ENCODE measurements at places on chromosomes 4 and X.

DNA sequence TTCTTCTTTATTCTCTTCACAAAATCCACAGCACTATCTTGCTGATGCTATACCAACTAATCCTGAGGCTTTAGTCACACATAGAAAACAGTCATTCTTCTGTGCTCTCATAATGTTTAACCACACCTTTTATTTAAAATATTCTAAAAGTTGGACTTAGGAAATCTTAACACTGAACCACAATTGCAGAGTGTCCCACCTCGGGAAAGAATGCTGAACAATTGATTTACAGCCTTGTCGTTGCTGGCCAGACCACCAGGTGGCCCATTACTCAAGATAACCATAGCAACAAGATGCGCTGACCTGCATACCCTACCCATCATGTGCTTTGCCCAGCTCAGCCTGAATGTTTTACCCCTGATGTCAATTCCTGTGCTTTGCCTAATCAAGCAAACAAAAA is 100.8 kb downstream of the ARSJ start:
- no peak for DNase-seq

DNA sequence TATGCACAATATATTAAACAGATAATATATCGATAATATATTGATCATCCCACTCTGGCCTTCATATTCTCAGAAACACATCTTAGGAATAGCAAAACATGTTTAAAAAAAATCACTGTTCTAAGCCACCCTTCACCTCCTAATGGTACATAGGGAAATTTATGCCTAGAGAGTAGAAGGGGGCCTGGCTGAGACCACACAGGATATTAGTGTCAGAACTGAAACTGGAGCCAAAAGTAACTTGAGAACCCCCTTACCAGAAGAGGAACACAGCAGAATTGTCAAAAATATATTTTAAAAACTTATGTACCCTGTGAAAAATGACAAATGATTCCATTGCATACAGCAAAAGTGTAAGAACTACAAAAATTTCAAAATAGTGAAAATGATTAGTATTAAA is 173.1 kb downstream of the VSIG4 start:
- no peak for DNase-seq

DNA sequence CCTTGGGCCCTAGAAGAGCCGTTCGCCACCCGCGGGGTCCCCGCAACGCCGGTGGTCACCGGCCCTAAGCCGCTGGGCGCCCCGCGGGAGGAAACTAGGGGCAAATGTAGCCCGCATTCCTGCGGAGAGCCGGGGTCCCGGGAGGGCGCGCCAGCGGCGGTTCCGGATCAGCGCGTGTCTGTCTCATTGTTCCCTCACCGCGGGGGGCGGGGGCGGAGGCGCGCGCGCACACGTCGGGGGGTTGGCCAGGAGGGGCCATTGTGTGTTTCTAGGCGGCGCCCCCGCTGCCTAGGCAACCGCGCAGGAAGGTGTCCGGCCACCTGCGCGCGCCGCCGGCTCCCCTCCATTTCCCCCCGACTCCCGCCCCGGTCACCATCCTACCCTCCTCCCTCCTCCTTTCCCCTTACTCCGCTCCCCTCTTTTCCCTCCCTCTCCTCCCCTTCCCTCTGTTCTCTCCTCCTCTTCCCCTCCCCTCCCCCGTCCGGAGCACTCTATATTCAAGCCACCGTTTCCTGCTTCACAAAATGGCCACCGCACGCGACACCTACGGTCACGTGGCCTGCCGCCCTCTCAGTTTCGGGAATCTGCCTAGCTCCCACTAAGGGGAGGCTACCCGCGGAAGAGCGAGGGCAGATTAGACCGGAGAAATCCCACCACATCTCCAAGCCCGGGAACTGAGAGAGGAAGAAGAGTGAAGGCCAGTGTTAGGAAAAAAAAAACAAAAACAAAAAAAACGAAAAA is 789 bp upstream of the DDX3X start:
- DNase-seq: peak; percentile 92

GRCh38 chrX:1453395-1453783 is 680 bp upstream of the ASMTL start:
- peak; percentile 75 for DNase-seq

DNA sequence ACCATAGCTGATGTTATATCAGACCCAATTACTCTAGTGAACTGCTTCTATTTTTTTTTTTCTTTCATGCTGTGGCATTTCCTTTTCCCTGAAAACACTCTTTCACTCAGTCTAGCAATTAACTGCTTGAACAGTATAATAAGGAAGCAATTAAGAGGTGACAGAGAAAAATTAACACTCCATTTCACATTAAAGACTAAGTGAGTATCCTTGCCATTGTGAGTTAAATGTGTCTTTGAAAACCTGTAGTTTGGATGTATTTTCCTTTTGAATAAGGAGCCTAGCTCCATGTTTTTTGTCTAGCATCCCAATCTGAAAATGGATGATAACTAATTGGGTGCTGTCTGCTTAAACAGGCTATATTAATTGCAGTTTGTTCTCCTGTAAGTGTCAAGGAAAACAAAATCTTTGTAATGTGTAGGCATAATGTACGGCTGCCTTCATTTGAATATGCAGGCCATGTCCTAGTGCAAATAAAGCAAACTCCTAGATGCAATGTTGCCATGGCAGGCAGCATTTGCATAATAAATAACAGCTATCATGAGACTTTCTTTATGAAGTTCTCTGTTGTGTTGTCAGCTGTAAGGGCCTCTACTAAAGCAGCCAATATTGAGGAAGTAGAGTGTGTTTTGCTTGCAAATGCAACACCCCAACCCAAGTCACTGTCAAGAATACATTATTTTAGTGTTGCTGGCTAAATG is 416.7 kb downstream of the ZIC3 start:
- no peak for DNase-seq

GRCh38 chrX:112051576-112051975 is 31.0 kb downstream of the TRPC5 start:
- no peak for DNase-seq

DNA sequence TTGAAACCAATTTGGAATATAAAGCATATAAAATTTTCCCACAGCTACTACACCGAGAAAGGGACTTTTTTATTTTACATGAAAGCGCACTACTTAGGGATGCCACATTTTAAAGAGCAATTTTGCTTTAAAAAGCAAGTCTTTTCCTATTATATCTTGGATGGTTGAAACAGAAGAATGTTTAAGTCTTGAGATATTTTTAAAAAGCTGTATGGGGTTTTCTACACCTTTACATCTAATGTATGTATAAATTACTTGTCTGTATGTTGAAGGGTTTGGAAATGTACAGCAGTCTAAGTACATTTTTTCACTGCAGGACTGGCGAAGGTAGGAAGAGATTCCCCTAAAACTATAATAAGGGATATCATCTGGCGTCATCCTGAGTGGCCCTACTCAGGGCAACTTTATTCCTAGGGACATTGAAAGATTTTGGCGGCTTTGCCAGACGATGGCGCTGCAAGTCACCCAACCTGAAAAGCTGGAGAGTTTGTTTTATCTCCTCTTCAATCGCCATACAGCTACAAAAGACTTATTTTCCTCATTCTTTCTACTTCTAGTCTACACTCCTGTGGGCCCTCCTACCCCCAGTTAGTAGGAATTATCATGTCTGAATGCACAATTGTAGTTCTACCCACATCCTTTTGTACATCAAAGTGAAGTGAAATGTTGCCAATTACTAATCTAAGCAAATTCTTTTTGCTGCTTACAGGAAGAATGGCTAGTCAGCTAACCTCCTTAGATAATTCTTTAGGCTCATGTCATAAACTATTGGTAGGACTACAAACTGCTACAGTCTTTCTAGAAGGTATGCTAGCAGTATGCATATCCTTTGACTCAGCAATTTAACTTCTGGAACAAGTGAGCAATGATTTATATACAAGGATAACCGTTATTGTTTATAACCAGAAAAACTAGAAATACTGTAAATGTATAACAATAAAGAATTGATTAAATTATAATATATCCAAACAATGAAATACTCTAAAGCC is 782 bp upstream of the NEK1 start:
- DNase-seq: peak; percentile 59

GRCh38 chr4:26062215-26062614 is 148.2 kb downstream of the SMIM20 start:
- no peak for DNase-seq

DNA sequence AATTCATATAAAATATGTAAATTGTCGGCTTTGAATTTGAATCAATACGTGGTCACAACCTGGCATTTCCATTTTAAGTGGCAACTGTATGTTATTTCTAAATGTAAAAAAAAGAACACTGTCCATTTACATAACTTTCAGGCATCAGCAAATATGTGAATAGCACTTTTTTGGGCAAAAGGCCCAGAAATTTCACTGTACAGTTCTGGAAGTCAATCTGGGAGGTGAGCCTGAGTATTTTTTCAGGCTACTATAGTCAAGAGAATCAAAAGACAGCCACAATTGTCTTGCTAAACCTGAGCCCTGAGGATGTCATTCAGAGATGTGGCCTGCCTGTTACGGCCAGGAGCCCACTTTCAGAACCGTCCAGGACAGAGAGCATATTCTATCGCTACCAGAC is 543.9 kb upstream of the MAGEB2 start:
- no peak for DNase-seq

DNA sequence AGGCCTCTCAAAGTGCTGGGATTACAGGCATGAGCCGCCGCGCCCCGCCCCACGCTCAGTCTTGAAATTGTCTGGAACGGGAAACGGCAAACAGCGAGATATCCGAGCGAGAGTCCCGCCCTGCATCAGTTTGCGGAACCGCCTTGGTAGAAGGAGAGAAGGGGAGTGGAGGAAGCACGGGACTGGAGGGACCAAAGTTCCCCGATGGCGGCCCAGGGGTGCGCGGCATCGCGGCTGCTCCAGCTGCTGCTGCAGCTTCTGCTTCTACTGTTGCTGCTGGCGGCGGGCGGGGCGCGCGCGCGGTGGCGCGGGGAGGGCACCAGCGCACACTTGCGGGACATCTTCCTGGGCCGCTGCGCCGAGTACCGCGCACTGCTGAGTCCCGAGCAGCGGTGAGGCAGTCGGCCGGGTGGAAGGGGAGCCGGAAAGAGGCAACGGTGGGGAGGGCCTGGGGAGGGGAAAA is at the start of gene BST1:
Gene BST1, plus strand, starts transcription at position 125 of the 463 bp plus-strand sequence. Its CDS starts 80 bp downstream, at position 205.
- peak; percentile 28 for DNase-seq

- DNase-seq: no peak
Observed at GRCh38 chrX:9416562-9417348, 48.1 kb upstream of the TBL1X start.

DNA sequence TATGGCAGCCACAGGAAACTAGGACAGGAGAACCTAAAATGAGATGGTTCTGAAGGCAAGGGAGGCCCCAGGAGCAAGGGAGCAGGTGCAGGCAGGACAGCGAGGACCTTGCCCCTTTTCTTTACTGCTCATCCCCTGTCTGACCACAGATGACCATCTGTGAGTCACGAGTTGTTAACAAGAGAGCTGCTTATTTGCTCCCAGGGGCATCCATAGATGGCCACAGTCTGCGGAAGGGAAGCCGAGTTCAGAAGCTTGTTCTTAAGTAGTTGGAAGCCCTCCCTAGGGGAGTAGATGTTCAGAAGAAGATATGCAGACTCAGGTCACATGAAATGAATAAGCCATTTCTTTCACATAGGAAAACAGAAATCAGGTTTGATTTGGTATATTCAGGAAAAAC is 69.4 kb downstream of the EVC2 start:
- DNase-seq: no peak

DNA sequence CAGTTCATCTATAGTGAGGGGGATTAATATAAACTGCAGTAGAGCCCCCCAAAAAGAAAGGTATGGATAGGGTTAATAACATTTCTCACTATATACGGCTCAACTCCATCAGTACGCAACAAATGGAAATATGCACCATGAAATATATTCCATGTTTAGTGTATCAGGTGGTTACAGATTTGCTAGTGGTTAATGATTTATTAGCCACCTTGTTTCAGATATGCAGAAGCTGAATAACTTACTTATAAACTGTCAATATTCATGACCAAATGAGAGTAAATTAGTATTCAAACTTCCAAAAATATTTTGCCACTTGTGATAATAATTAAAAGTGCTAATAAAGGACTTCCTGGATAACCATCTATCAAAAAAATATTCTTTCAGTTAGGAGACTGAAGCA is 14.8 kb downstream of the AMTN start:
- DNase-seq: no peak

GRCh38 chr4:5217421-5217820 is 166.1 kb downstream of the STK32B start:
- DNase-seq: no peak

DNA sequence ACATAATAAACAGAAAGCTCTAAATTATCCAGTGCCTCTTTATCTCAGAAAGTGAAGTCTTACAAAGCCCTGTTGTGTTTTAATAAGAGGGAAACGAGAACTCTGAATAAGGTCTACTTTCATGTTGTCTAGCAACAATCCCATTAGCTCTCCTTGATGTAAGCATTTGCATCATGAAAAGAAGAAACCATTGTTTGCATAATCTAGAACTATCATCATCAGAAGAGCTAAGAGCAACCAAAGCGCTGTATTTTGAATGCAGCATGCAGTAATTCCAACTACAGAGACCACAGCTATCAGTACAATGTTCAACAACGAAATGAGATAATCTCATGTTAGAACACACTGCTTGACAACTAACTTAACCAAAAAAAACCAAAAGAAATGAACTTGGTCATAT is 257.1 kb downstream of the CAMK2D start:
- DNase-seq: no peak

- DNase-seq: no peak
Observed at GRCh38 chr4:88981556-88981955, 75.4 kb downstream of the FAM13A start.

- DNase-seq: no peak
Observed at GRCh38 chr4:2249526-2250356, 7.8 kb upstream of the HAUS3 start.

- no peak for DNase-seq
Observed at GRCh38 chr4:76977113-76977512, 27.6 kb downstream of the SEPTIN11 start.

DNA sequence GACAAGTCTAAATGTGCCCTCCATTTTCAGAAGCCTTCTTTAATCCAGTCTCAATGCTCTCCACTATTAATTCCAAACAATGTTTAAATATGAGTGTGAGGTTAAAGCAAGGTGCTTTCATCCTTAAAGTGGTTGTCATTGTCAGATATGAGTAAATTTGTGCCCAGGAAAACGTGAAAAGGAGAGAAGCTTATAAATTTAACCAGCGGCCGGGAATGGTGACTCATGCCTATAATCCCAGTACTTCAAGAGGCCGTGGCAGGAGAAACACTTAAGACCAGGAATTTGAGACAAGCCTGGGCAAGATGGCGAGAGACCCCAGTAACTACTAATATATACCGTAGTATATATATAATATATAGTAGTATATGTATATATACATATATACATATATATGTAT is 270.0 kb downstream of the ARHGAP24 start:
- DNase-seq: no peak
